ENCODE measurements at places on chromosomes 4 and X.

DNA sequence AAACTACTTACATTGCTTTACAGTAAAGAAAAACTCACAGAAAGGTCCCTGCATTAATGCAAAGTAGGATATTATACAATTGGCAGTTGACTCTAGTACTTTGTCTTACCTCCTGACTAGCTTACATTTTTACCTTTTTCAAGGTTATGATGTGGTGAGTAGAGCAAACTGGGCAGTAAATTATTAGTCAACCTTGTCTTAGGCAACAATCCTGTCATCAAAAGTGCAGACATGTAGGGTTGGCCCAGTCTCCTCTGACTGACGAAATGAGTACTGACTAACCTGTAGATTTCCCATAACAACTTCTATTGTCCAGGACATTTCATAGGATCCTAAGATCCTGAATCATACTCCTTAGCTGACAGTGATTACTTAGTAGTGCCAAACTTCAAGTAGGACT is 142.0 kb upstream of the NUDT6 start:
- DNase-seq, result no peak

- no peak for DNase-seq
Measured at GRCh38 chr4:179634862-179635261, 2192.6 kb upstream of the AGA start.

GRCh38 chr4:148958317-148958716 is 516.1 kb upstream of the NR3C2 start:
- no peak for DNase-seq

GRCh38 chr4:3285558-3286334 is 7.1 kb upstream of the RGS12 start:
- DNase-seq, result no peak

GRCh38 chrX:97030463-97030862 is 146.8 kb downstream of the RPA4 start:
- no peak for DNase-seq

Data from activated T-cell treated with anti-CD3 and anti-CD28 coated beads, Interleukin-2, amount 50 U/mL, for 48 hours (primary cell).